ENCODE measurements at places on chromosomes 7 and 10.

GRCh38 chr7:137983323-137984008, 18.4 kb downstream of the CREB3L2 start:
- DNase-seq = no peak

DNA sequence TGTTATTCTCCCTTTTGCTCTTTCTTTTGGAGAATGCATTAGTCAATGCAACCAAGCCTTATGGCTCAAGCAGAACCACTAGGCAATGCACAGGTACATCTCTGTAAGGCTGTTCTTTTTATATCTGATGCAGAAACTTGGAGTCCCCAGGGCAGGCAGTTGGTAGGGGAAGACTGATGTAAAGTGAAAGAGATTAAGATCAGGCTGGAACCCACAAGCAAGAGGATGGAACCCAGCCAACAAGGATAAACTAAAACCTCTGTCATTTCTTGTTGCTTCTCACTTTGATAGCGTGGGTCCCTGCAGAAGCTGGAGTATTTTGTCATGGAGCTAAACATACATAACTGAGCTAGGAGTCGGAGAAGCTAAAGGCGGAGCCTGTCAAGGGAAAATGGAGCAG, 142.9 kb downstream of the GPAM start:
- no peak for DNase-seq

- peak; percentile 75 for DNase-seq
These were observed 561 bp upstream of the HNRNPF start for GRCh38 chr10:43409385-43410109.

DNA sequence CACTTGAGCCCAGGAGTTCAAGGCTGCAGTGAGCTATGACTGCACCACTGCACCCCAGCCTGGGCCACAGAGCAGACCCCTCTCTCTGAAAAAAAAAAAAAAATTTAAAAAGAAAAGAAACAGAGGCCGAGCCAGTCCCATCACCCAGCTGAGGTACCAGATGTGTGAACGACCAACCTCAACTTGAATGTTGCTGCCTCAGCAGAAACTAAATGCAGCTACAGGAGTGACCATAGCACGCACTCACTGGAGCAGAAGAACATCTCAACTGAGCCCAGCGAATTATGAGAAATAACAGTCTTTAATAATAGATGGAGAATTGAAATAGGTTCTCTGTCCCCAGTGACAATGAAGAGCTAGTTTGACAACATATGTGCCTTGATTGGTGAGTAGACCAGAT, 53.1 kb upstream of the ST8SIA6 start:
- DNase-seq = no peak

GRCh38 chr10:19816411-19817230, at the start of gene PLXDC2:
PLXDC2 (plus strand) TSS chr10:19816432.
- DNase-seq = no peak

DNA sequence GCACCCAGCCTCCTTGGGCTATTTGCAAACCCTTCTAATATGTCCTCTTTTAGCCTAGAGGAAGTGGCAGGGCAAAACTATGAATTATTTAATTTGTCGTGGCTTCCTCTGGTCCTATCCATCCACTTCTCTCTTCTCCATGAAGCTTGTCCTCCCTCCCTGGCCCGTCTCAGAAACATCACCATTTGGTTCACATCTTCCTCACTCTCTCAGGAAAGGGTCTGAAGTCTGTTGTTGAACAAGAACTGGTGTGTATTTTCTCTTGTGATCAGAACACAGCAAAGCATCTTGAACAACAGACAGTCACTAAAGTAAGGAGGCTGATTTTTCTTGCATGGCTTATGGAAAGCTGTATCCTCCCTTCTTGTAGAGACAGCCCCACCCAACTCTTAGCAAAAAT, 550.1 kb upstream of the NRP1 start:
- no peak for DNase-seq

DNA sequence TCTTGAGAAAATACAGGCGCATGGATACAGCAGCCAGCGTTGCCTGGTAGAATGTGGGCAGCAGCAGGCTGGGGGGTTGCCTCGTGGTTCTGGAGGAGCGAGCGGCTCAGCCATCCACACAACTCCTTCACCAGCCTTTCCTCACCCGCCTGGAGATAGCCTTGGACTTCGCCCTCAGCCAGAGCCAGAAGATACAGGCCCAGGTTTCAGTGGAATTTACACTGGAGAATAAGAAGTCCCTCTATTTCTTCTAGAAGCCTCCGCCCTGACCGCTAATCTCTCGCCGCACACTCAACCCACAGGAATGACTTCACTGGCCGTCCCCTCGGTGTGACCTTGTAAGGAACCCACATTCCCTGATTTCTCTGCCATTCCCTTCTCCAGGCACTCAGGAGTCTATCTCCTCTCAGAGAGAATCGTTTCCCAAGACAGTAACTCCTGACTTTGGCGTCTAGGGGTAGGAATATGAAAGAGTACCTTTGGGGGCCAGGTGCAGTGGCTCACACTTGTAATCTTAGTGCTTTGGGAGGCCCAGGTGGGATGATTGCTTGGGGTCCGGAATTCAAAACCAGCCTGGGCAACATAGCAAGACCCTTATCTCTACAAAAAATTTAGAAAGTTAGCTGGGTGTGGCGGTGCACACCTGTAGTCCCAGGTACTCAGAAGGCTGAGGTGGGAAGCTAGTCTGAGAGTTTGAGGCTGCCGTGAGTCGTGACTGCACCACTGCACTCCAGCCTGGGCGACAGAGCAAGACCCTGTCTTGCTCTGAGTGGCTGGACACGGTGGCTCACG, 52.0 kb upstream of the ECHDC3 start:
- no peak for DNase-seq

GRCh38 chr7:138752518-138753149, 45.2 kb upstream of the TMEM213 start:
- peak; percentile 85 for DNase-seq

GRCh38 chr7:30824821-30825720, 53.9 kb downstream of the MINDY4 start:
- no peak for DNase-seq

- DNase-seq = no peak
These were observed 56.7 kb downstream of the VSTM4 start for GRCh38 chr10:49058463-49059255.

- DNase-seq = no peak
These were observed 258.1 kb downstream of the STK31 start for GRCh38 chr7:23967949-23968599.

DNA sequence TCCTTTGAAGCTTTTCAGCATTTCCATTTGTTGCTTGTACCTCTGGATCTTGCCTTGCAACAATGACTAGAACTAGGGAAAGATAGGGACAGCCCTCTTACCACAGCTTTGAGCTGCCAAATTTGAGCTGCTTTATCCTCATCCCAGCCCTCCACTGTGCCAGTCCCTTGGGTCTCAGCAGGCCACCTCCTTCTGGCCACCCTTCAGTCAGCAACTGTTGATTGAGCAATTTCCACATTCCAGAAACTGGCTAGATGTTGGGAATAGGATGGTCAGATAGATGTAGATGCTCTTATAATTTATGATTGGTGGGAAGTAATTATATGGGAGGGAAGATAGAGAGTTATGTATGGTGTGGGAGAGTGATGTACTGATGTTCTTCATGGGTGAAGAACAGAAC, 100.1 kb downstream of the ST7 start:
- DNase-seq = no peak

DNA sequence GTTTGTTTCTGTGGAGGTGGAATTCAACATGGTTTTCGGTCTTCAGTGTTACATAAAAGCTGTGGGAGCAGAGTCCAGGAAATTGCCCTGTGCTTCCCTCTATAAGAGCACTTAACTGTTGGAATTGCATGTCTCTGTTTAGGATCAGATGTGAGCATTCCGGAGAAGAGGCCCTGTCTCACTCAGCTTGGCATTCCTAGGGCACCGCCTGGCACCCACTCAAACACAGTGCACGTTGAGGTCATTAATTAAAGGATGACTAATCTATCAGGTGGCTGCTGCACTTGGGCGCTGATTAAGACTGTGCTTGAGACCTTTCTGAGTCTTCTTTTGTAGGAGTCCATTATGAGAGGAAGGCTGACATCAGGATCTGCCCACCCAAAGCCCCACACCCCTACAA, 82.8 kb upstream of the VIPR2 start:
- no peak for DNase-seq

DNA sequence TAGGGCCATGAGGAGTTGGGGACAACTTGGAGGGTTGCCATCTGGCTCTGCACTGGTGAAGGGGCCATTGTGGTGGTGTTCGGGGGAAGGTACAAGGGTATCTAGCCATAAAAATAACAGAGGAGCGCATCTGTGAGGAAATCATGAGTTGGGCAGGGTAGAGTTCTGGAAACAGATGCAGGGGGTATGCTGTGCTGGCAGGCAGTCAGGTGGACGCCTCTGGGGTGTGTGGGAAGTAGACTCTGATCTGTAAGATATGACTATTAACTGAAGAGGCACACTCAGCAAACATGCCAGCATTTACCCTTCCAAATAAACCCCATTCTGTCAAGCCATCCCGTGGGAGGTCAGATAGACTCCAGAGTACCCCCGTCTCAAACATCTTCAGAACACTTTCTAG, 79.8 kb downstream of the CLEC2L start:
- DNase-seq = no peak

- DNase-seq = peak; percentile 10
These were observed at the start of gene INA for GRCh38 chr10:103276896-103277712. INA (plus strand) TSS chr10:103277138; CDS start chr10:103277212, 74 bp downstream.

DNA sequence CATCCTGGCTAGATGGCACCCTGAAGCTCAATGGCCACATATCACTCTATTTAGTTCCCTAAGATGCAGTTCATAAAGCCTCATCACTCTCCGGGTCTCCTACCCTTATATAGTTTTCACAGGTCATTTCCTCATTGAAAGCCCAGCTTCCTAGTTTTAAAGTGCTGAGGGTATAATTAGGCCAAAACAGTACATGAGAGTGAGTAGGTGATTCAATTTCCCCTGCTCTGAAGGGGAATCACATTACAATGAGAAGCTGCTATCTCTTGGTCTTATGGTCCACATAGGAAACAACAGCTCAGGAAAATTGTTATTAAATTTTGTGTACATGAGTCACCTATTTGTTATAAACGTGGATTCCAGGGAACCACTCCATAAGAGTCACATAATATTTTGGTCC, 162.0 kb downstream of the SEMA3E start:
- no peak for DNase-seq

DNA sequence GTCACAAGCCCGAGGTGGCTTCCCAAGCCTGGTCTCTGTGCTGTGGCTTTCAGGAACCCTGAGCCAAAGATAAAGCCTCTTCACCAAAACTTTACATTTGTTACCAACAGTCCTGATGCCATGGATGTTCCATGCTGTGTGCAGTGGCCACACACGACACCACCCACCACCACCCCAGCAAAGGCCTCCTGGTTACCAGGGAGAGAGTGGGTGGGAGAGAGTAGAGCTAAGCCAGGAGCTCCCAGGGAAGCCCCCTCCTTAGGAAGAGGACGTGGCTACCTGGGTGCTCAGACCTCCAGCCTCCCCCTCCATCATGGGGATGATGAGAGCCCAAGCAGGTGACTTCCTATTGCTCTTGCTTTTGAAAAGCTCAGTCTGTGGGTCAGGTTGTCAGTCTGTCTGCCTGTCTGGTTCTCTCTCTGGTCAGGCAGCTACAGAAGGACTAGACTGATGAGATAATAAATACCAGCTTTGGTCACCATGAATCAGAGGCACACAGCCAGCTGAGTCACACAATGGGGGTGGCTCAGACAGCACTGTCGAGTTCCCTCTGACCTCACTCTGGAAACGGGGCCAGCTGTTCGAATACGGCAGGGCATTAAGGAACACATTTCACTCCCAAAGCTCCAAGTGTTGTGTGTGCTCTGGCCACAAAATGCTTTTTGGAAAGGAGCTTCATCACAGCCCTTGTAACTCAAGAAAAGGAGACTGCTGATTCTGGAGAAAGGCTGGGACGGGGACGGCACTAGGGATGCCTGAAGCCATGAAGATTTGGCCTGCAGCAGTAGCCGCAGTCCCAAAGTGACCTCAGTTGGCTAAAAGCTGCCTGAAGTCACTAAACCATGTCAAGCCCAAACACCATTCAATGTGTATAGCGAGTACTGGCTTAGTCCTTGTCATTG, 166.0 kb downstream of the FANK1 start:
- DNase-seq = no peak

- DNase-seq = no peak
These were observed 461.2 kb upstream of the VSTM2A start for GRCh38 chr7:54080971-54081370.

GRCh38 chr7:15288741-15289140, 273.1 kb downstream of the AGMO start:
- no peak for DNase-seq

GRCh38 chr10:51748959-51749358, 49.6 kb upstream of the CSTF2T start:
- no peak for DNase-seq

GRCh38 chr10:847868-848267, 83.6 kb downstream of the LARP4B start:
- no peak for DNase-seq

DNA sequence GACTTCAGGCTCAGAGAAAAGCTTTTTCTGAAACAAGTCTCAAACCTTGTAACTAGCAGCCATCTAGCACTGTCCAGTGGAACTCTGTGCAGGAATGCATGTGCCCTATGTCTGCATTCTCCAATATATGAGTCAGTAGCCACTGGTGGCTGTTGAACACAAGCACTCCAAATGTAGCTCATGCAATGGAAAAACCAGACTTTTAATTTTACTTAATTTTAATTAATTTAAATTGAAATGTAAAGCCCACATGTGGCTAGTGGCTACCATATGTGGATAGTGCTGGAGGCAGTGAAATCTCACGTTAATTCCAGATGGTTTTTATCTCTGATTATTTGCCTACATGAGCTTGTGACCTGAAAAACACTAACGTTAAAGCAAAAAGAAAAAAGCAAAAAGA, 225.1 kb downstream of the GATA3 start:
- no peak for DNase-seq

DNA sequence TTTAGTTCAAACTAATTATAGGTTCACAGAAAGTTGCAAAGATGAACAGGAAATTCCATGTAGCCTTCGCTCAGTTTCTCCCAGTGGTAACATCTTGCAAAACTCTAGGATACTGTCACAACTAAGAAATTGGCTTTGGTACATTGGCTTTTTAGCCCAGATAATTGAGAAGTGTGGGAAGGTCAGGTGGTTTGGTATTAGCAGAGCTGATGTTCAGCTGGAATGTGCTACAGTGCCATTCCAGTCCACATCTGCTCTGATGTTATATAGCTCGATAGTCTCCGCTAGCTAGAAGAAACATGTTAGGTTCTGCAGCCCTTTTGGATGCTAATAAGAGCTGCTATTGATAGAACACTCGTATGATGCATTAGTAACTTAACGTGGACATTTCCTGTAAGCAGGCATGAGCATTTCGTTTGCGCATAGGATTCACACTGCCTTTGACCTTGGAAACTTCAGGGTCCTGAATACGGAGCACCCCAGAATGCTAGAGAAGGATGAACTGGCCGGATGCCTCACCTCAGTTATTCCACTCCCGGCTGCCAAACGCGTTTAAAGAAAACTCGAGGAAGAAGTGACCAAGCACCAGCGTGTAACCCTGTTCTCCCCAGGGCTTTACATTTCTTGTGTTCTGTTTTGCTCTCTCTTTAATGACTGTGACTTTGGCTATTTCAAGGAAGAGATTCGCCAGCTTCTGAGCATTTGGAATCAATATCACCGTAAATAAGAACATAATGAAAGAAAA, 271.4 kb downstream of the GALNT17 start:
- DNase-seq = no peak

Data from stimulated activated CD4-positive, alpha-beta T cell treated with anti-CD3 and anti-CD28 coated beads, Interleukin-4, amount 100 ng/mL, for 24 hours (primary cell).